ENCODE measurements at places on chromosomes 3 and 15. TPM values are rescaled to one million over a fixed set of nuclear protein-coding genes. Genes with fewer than 3 reads are reported as not detected.

DNA sequence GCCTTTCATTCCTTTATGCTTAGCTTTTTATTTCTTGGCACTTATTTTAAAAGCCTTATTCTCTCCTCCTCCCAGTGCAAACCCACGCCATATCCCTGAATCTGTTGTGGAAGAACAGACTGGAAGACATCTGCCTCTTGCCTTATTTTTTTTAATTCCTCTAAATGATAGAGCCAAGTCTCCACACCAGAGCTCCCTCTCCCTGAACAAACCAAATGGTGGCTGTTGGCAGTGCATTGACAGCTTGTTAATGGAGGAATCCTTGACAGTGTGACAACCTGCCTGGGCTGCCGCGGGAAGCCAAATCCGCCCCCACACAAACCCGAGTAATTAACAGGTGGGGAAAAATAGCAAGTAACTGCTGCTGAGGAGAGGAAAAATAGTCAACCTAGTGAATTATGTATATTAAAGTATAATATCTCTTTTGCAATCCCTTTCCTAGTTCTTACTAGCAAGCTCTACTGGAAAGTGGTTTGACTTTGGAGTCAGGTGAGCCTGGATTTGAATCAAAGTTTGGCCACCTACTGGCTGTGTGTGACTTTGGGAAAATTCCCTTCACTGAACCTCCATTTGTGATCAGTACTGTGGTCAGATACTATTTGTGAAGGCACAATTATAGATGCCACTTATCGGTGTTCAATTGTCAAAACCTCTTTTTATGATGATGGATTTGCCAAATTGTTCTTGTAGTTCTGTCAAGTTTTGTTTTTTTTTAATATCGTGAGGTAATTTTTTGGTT lies 589.6 kb downstream of the PDCD6IP start:
- DNase-seq: peak; percentile 53

- DNase-seq: no peak
Observed at GRCh38 chr3:10833855-10834414, 17.9 kb downstream of the SLC6A11 start.

DNA sequence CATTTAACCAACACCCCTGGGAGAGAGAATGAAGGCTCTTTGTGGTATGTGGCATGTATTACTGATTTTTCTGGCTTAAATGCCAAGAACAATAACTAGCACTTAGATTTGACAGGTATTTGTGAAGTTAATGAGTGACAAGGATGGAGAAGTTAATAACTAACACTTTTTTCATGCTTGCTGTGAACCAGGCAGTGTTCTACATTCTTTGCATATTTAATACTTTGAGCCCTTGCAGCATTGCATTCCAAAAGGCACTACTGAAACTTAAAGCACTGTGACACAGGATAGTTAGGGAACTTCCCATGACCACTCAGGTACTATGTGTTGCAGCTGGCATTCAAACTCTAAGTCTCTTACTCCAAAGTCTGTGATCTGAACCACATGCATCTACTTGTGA lies 650.6 kb downstream of the ZPLD1 start:
- DNase-seq: no peak

DNA sequence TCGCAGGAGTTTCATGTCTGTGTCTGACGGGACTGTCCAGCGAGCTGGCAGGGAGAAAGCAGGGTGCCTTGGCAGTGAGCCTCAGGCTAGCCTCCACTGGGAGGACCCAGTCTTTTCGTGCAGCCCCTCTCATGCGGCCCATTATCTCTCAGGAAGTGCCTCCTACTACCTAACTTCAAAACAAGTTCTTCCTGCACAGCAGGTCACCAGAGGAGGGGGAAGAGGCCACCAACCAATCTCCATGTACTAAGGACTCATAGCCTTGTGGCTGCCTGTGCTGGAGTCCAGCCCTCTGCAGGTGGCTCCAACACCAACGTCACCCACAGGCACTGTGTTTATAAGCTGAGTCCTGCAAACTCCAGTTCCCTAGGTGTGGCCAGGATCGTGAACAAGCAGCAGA lies 4.8 kb downstream of the VIPR1 start:
- DNase-seq: no peak

GRCh38 chr3:161177991-161178390 lies 43.1 kb upstream of the NMD3 start:
- DNase-seq: no peak

- peak; percentile 33 for DNase-seq
Observed at GRCh38 chr3:128210711-128211110, 57.4 kb downstream of the EEFSEC start.

GRCh38 chr15:83653639-83654378 lies at the start of gene ADAMTSL3:
Gene ADAMTSL3 (plus strand): TSS chr15:83654123. CDS start chr15:83655762, 1,639 bp downstream.
- DNase-seq: peak; percentile 75

- DNase-seq: peak; percentile 35
Observed at GRCh38 chr3:126300761-126301481, 56.3 kb downstream of the KLF15 start.

DNA sequence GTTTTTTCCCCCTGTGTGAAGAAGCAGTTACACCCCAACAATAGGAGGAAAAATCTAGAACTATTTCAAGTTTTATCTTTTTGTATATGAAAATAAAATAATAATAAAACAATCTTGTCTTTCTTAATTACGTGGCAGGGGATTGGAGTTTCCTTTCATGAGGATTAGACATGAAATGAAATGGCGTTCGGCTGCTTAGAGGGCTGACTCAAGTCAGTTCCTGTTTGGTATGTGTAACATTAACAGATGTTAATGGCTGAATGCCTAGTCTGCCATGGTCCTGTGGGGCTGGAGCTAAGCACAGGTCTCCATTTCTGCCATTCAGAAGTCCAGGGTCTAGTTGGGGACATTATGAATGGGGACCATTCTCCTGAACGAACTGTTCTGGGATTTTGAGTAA lies 3.1 kb upstream of the EXOG start:
- DNase-seq: peak; percentile 48

- DNase-seq: peak; percentile 91
Observed at GRCh38 chr15:41904541-41905005, 10.7 kb upstream of the SPTBN5 start.

DNA sequence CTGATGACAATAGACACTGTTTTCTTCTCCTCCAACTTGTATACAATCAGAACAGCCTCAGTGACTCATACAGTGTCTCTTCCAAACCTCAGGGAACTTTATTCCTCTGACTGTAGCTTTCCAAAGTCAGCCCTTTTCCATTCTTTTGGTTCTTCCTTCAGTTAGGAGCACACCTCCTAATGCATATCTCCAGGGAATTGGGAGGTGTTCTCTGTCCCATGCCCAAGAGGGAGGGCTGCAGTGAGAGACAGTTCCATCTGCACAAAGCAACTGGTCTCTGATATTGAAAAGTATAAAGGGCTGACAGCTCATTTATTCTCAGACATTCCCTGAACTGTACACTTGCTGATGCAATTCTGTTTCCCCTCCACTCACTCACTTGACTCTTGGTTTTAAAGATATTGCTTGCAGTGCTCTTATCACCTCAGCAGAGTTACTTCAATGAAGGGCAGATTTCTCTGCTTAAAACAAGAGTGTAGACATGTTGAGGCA lies 337.8 kb upstream of the TBC1D5 start:
- no peak for DNase-seq

DNA sequence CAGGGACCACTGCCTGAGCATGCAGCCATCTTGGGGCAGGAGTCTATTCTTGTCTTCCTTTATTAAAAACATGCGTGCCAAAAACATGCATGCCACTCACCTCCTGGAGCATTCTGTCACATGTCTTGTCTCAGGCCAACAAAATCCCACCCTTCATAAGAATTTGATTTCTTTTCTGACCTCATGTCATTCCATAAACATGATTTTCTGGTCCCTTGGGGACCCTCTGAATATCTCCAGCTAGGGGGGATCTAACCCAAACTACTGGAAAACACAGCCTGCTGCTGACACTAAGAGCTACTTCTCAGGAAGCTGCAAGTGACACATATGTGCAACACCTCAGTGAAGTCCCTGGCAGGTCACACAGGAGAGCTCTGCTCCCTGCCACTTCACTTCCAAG lies 26.8 kb upstream of the NOX5 start:
- DNase-seq: no peak

- DNase-seq: no peak
Observed at GRCh38 chr3:38002291-38002876, 11.8 kb downstream of the VILL start.

DNA sequence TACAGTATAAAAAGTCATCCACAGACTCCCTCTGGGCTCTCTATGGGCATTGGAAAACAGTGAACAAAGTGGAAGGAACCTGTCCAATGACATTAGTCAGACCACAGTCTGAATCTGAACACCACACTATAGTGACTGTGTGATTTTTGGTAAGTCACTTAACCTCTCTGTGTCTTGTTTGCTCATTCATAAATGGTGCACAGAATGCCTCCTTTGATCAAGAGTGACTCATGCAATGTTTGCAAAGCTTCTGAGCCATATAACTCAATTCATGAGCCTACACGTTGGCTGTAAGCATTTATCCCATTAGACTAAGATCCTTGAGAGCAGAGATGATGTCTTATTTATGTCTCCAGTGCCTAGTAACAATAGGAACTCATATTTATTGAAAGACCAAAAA lies 46.7 kb downstream of the SV2B start:
- no peak for DNase-seq

DNA sequence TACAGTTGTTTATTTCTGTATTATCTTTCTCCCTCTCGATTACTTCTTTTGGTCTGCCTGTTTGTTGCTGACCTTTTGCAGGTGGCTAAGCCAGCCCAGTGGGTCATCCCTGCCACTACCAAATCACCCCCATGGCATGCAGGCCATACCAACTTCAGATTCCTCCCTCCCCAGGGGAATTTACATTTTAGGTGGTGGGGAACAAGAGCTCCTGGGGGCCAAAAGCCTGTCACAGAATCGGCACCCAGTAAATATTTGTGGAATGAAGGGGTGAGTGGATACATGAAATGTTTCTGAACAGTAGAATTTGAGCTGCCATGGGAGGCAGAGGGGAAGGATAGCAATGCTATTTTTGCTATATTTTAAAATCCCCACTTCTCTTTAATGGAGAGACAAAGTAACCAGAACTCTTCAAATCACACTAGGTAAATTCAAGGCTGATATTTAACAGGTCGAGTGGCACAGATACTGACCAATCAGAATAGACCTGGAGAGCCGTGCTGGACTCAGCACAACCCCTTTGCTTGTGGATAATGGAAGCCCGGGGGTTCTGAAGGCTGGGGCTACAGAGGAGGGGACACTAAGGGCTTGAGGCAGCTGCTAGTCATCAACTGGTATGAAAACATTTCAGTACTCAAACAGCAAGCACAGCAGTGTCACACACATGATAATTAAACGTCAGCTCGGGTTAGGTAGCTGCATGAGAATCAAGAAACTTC lies 54.3 kb upstream of the SMAD3 start:
- peak; percentile 48 for DNase-seq

- DNase-seq: no peak
Observed at GRCh38 chr3:151301787-151302186, 14.8 kb downstream of the GPR87 start.

DNA sequence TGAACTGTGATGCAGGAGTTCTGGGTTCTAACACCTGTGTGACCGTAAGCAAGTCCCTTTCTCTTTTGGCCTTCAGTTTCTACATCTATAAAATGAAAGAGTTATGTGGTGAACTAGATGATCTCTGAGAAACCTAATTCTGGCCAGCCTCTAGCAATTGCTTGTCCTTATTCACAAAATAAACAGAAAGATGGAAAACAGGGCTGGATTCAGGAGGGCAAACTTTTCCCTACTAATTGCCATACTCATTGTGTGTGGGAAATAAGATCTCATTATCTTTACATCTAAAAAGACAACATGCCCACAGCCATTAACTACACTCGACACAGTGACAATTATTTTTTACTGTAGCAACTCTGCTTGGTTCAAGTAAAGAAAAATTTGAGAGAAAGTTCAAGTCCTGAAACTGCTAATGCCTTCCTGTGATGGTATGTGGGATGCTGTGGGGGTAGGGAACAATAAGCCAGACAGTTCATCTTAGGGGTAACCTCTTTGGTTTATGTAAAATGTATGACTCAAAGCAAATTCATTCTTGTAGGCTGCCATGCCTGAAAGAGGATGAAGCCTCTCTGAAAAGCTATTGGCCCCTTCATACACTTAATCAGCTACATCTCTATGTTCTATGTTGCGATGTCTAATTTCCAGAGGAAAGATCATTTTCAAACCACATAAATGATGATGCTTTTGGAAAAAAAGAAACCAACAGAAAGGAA lies 177.6 kb upstream of the BCL6 start:
- no peak for DNase-seq

GRCh38 chr15:79292011-79292410 lies 9.5 kb downstream of the ANKRD34C start:
- no peak for DNase-seq

- DNase-seq: no peak
Observed at GRCh38 chr3:114714237-114714636, 420.4 kb downstream of the TIGIT start.

DNA sequence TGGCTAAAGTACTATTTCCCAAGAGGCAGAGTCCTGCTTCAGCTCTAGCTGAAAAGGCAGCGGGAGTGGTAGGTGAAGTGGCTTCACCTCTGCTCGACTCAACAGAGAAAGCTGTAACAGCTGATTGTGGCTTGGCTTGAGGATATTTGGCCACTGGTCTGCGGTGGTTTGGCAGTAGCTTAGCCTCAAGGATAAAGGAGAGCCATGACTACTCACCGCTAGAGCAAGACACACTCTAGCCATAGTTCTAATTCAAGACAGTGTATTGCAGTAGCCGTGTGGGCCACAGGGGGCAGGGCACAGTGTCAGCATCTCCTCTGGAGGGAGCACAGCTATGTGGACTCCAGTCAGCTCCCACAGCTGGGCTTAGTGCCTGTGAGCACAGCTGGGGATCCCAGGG lies 23.5 kb downstream of the TPRG1 start:
- no peak for DNase-seq

The AMT gene
- total RNA-seq: 8.6 TPM

The CIB2 gene
- 12.1 TPM for total RNA-seq

The GPR27 gene
- total RNA-seq: 5.1 TPM

The ARHGEF26 gene
- total RNA-seq: 18.4 TPM

The PLCH1 gene
- 3.1 TPM for total RNA-seq

The ATP2B2 gene
- total RNA-seq: 5.7 TPM

The TTC21A gene
- total RNA-seq: 2.8 TPM

The NMNAT3 gene
- total RNA-seq: 7.5 TPM

The NEK10 gene
- 40.5 TPM for total RNA-seq

The NCKIPSD gene
- 11.3 TPM for total RNA-seq

The NAA80 gene
- 5.6 TPM for total RNA-seq

The ZFAND6 gene
- total RNA-seq: 272 TPM

The CLRN1 gene
- 0.31 TPM for total RNA-seq

The CD86 gene
- total RNA-seq: 2.5 TPM

The CCR8 gene
- 1.1 TPM for total RNA-seq

The ZBTB47 gene
- total RNA-seq: 41.5 TPM

Measured in tongue (tissue), 3 donors.